Effector memory CD4-positive, alpha-beta T cell (primary cell): ENCODE measurements at places on chromosomes 6 and 20.

GRCh38 chr6:81751388-81752083, 945 bp downstream of the TENT5A start:
- no peaks in the 10 kb centered on the region for H3K27me3 ChIP-seq
- DNase-seq, result no peak
- peak overlapping the region; percentile 95 for H3K4me3 ChIP-seq
- H3K4me1 ChIP-seq, result peaks cover 14% of the 10 kb centered on the region

DNA sequence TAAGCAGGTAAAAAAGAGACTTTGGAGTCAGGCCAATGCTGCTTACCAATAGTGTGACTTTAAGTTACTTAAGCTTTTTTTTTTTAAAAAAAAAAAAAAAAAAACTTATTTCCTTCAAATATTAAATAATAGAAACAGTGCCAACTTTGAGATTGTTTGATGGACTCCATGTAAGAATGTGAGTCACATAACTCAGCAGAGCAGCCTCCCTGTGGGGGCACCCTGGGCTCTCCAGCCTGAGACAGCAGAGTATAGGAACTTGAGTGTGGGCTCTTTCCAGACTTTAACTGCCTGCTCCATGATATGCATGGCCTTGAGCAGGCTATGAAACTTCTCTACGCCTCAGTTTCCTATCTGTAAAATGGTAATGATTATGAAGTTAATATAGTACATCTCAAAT, 113.3 kb upstream of the SAMD5 start:
- no peaks in the 10 kb centered on the region for H3K36me3 ChIP-seq
- H3K4me1 ChIP-seq, result no peaks in the 10 kb centered on the region
- DNase-seq, result no peak
- no peak overlapping the region for H3K27ac ChIP-seq
- no peaks in the 10 kb centered on the region for H3K27me3 ChIP-seq

DNA sequence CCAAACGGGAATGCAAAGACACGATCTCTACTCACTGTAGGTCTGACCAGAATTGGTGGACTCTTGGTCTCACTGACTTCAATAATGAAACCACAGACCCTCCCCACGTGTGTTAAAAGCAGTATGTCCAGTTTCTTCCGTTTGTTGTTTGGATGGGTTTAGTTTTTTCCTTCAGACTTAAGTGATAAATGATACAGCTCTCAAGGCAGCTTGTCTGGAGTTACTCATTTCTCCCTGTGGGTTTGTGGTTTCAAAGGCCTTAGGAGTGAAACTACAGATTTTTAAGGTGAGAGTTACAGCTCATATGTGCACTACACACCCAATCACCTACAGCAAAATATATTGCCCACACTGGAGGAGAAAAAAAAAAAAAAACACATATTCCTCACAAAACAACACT, 86.7 kb upstream of the STMND1 start:
- no peaks in the 10 kb centered on the region for H3K36me3 ChIP-seq
- H3K27me3 ChIP-seq, result peaks cover 2% of the 10 kb centered on the region
- DNase-seq, result no peak
- H3K27ac ChIP-seq, result no peak overlapping the region

GRCh38 chr6:68901044-68901443, 266.0 kb downstream of the ADGRB3 start:
- H3K36me3 ChIP-seq, result no peaks in the 10 kb centered on the region
- H3K27ac ChIP-seq, result no peak overlapping the region
- no peaks in the 10 kb centered on the region for H3K4me1 ChIP-seq
- no peak for DNase-seq

DNA sequence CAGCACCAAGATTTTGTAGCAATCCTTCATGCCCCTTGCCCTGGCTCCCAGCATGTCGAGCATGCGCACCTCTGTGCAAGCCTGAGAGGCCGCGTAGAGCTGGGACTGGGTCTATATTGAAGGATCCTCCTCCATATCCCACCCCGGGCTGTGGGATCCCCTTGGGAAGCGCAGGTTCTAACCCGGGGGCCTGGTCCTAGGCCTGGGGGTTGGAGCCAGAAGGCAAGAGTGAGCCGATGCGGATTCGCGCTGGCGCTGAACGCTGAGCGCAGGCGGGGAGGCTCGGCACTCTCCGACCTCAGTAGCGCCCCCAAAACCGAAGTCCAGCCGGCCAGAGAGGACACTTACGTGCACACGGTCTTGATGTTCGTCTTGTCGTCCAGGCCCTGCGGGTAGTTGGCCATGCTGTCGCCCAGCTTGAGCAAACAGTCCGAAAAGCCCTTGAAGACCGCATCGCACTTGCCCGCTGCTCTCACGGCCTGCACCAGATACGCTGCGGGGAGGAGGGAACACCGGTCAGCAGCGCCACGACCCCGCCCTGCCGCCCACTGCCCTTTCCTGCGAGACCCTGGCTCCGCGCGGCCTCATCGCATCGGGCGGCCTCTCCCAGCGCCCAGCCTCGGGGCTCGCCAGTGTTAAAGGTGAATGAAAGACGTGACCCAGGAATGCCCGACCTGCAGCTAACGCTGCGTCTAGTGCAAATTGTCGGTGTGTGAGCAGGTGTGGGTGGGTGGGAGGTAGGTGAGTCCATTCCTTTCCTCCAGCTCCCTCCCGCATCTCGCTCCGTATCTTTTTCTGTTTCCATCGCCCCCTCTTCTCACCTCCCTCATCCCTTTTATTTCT, 4.5 kb downstream of the NRN1 start:
- no peak overlapping the region for H3K27ac ChIP-seq
- H3K36me3 ChIP-seq, result no peaks in the 10 kb centered on the region
- peak overlapping the region; percentile 3 for H3K4me3 ChIP-seq
- H3K4me1 ChIP-seq, result peaks cover 65% of the 10 kb centered on the region
- H3K27me3 ChIP-seq, result peaks cover 97% of the 10 kb centered on the region

GRCh38 chr6:30283761-30284160, 43.0 kb upstream of the TRIM39 start:
- DNase-seq, result no peak
- H3K4me3 ChIP-seq, result no peak overlapping the region
- no peaks in the 10 kb centered on the region for H3K4me1 ChIP-seq
- no peaks in the 10 kb centered on the region for H3K27me3 ChIP-seq

GRCh38 chr6:26483727-26484126, 16.4 kb upstream of the BTN1A1 start:
- no peaks in the 10 kb centered on the region for H3K27me3 ChIP-seq
- no peaks in the 10 kb centered on the region for H3K36me3 ChIP-seq
- H3K4me1 ChIP-seq, result no peaks in the 10 kb centered on the region
- no peak overlapping the region for H3K27ac ChIP-seq

DNA sequence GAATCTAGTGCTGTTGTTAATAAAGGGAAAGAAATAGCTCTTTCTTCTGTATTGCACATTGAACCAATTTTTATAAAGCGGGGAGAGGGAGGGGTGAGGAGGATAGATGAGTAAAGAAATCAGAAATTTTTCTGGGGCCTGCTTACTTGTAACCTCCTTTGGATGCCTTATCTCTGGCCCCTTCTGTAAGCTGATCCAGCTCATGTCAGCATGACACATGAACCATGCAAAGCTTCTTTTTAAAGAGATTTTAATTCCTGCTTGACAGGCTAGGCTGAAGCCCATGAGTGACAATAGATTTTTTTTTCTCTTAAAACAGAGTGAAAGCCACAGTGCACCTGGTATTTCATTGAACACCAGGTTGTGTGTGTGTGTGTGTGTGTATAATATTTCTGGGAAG, 325.3 kb downstream of the PRL start:
- H3K36me3 ChIP-seq, result no peaks in the 10 kb centered on the region
- H3K27ac ChIP-seq, result no peak overlapping the region
- no peak for DNase-seq
- no peaks in the 10 kb centered on the region for H3K4me1 ChIP-seq
- H3K27me3 ChIP-seq, result no peaks in the 10 kb centered on the region

DNA sequence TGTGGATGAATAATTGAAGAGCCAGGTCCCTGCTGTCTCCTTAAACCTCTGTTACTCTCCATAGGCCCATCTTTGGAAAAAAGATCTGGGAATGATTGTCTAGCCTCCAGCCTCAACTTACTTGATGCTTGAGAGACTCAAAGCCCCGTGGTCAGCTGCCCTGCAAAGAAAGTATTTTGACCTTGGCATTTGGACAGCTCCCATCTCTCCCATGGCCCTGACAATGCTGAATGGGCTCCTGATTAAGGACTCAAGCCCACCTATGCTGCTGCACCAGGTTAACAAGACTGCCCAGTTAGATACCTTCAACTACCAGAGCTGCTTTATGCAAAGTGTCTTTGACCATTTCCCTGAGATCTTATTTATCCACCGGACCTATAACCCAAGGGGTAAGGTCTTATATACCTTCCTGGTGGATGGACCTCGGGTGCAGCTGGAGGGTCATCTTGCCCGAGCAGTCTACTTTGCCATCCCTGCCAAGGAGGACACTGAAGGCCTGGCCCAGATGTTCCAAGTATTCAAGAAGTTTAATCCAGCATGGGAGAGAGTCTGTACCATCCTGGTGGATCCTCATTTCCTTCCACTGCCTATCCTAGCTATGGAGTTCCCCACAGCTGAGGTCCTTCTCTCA, 1.6 kb downstream of the ZSWIM1 start:
- no peak overlapping the region for H3K4me3 ChIP-seq
- H3K27ac ChIP-seq, result no peak overlapping the region
- peaks cover 21% of the 10 kb centered on the region for H3K4me1 ChIP-seq
- no peak for DNase-seq
- H3K27me3 ChIP-seq, result no peaks in the 10 kb centered on the region

DNA sequence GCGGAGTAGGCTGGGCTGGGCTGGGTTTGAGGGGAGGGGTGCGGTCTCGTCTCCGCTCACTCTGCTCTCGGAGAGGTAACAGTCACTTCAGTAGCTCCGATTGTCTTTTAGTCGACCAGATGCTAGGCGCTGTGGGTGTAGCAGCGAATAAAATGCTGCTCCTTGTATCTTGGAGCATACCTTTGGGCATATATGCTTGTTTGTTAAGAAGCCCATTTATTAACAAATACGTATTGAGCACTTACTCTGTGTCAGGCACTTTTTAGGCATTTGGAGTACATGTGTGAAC, 545 bp downstream of the ACTR5 start:
- peaks cover 15% of the 10 kb centered on the region for H3K36me3 ChIP-seq
- H3K4me3 ChIP-seq, result peak overlapping the region; percentile 90
- H3K27ac ChIP-seq, result peak overlapping the region; percentile 93

GRCh38 chr6:32426338-32426737, 13.3 kb upstream of the HLA-DRA start:
- H3K27me3 ChIP-seq, result no peaks in the 10 kb centered on the region
- H3K4me3 ChIP-seq, result no peak overlapping the region
- DNase-seq, result no peak
- H3K27ac ChIP-seq, result no peak overlapping the region
- no peaks in the 10 kb centered on the region for H3K36me3 ChIP-seq
- H3K4me1 ChIP-seq, result no peaks in the 10 kb centered on the region

GRCh38 chr6:156851454-156851921, 74.3 kb downstream of the ARID1B start:
- H3K36me3 ChIP-seq, result no peaks in the 10 kb centered on the region
- no peak for DNase-seq
- no peak overlapping the region for H3K27ac ChIP-seq
- H3K27me3 ChIP-seq, result no peaks in the 10 kb centered on the region
- H3K4me3 ChIP-seq, result no peak overlapping the region

- H3K4me1 ChIP-seq, result no peaks in the 10 kb centered on the region
- H3K27ac ChIP-seq, result no peak overlapping the region
- no peaks in the 10 kb centered on the region for H3K36me3 ChIP-seq
- DNase-seq, result no peak
- H3K4me3 ChIP-seq, result no peak overlapping the region
Observed at GRCh38 chr20:37559312-37560027, 31.8 kb upstream of the BLCAP start.

GRCh38 chr20:51481341-51481914, 61.1 kb downstream of the NFATC2 start:
- H3K36me3 ChIP-seq, result peaks cover 17% of the 10 kb centered on the region
- no peak overlapping the region for H3K4me3 ChIP-seq
- H3K27ac ChIP-seq, result peak overlapping the region; percentile 52
- peaks cover 22% of the 10 kb centered on the region for H3K4me1 ChIP-seq

GRCh38 chr6:32175322-32175710, 568 bp downstream of the AGPAT1 start:
- H3K27me3 ChIP-seq, result no peaks in the 10 kb centered on the region
- peak overlapping the region; percentile 88 for H3K4me3 ChIP-seq

GRCh38 chr6:57302477-57302876, 15.0 kb upstream of the PRIM2 start:
- no peaks in the 10 kb centered on the region for H3K36me3 ChIP-seq
- no peaks in the 10 kb centered on the region for H3K4me1 ChIP-seq
- H3K4me3 ChIP-seq, result no peak overlapping the region
- no peaks in the 10 kb centered on the region for H3K27me3 ChIP-seq
- DNase-seq, result no peak

DNA sequence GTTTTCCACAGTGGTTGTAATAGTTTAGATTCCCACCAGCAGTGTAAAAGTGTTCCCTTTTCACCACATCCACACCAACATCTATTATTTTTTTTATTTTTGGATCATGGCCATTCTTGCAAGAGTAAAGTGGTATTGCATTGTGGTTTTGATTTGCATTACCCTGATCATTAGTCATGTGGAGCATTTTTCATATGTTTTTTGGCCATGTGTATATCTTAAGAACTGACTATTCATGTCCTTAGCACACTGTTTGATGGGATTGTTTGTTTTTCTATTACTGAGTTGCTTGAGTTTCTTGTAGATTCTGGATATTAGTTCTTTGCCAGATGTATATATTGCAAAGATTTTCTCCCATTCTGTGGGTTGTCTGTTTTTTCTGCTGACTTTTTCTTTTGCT, 820.1 kb downstream of the TENT5A start:
- DNase-seq, result no peak
- H3K27me3 ChIP-seq, result no peaks in the 10 kb centered on the region
- no peaks in the 10 kb centered on the region for H3K36me3 ChIP-seq
- H3K4me3 ChIP-seq, result no peak overlapping the region
- no peaks in the 10 kb centered on the region for H3K4me1 ChIP-seq

DNA sequence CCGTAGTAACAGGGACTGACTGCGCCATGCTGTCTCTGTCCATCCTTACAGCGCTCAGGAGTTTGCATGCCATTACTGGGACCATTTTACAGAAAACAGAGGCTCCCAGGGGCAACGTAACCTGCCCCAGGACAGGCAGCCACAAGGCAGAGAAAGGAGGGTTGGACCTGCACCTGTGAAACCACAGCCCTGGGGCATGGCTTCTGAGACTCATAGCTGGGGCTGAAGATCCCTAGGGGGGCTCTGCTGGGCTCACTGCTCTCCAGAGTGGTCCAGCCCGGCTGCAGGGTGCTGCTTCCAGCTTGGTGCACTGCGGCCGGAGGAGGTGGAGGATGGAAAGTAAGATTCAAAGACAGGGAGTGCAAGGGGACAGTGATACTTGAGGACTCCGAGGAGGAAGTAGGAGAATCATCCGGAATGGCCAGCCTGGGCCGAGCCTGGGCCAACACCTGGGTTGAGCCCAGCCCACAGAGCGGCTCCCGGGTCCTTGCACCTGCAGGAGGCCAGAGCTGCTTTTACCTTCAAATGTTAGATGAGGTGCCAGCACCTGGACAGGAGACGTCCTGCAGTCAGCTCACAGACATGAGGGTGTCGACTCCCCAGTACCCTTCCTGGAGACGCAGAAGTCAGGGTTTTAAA, 183.2 kb downstream of the CDH4 start:
- H3K4me3 ChIP-seq, result no peak overlapping the region
- H3K27ac ChIP-seq, result no peak overlapping the region
- H3K4me1 ChIP-seq, result no peaks in the 10 kb centered on the region
